ENCODE measurements at places on chromosomes 5 and 9.

GRCh38 chr5:73558950-73559349 is 6.5 kb downstream of the ANKRA2 start:
- DNase-seq = no peak

- DNase-seq = no peak
Observed at GRCh38 chr9:1890816-1891215, 124.3 kb upstream of the SMARCA2 start.

DNA sequence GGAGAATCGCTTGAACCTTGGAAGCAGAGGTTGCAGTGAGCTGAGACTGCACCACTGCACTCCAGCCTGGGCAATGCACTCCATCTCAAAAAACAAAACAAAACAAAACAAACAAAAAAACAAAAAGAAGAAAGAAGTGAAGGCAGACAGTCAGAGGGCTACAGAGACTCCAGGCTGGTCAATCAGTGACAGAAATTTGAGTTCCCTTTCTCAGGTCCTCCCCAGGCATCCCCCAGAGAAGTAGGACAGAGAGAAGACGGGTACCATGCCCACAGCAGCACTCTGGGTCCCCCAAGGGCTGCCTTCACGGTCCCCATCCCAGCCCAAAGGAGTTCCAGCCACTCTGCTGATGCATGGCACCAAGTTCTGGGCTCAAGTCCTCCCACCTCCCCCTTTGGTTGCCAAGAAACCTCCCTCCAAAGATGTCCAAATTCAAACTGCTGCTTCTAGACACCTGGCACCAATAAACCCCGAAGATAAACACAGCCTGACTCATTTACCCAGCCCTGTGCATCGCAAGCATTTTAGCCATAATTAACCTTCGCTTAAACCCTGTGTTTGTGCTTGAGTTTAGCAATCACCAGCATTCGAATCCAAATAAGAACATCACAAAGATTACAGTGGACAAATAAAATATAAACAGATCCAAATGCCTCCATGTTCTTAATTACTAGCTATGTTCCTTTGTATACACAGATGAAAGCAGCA is 24.0 kb downstream of the SEMA4D start:
- DNase-seq = no peak

GRCh38 chr5:61000887-61001286 is 55.9 kb downstream of the NDUFAF2 start:
- DNase-seq = no peak

DNA sequence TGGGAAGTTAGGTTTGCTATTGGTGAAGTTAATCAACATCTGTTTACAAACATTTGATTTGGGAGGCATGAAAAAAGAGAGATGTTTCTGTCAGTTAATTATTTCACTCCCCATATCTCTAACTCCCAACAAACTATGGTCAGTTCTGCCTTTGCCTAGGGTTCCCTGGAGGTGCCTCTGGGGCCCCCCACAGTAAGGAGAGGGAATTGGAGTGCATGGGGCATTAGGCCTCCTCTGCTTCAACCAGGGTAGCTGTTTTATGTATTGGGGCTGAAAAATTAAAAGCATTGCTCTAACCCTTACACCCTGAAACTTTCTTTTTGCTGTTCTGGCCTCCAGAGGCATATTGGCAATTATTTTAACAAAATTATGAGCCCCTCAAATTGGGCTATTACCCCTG is 32.3 kb downstream of the RUSC2 start:
- DNase-seq = no peak

GRCh38 chr9:131160416-131161112 is 35.2 kb downstream of the NUP214 start:
- no peak for DNase-seq

DNA sequence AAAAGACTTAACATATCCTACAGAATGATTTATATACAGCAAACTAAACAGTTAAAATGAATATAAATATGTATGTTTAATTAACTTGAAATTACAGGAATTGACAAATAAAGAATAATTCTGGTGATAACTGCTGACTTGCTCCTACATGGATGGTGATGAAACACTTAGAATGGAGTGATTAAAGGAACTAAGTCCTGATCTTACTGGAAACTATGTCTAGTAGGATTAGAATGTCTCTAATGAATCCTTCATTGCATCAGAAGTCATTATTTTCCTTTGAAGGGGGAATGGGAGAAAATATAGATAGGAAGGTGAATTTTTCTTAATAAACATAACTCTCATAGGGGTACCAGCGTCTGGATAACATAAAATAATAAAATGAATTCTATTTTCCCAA is 77.1 kb downstream of the CAMK4 start:
- DNase-seq = no peak

DNA sequence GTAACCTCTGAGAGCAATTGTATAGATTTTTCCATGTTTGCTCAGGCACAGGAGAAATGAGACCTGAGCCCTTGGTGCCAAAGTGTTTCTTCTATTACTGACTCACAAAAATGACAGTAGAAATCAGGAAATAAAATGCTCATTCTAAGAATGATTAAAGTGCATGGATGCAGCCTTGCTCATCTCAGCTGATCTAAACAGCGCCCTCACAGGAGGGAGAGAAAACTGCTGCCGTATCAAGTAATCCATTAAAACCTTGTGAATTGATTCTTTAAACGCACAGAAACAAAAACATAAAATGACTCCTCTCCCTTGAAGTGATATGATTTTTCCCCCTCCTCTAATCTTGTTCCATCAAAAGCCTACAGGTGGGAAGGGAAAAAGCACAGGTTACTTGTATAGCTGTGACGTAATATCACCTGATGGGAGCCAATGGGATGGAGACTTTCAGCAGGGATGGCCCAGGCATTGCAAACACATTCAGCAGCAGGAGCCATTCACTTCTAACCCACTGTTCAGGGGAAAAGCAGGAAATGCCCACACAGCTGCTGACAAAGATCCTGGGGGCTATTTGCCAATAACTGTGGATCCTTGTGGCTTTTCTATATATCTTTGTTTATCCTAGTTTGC is 76.7 kb downstream of the PLCXD3 start:
- no peak for DNase-seq

GRCh38 chr5:131217791-131218190 is 46.1 kb upstream of the CDC42SE2 start:
- DNase-seq = no peak

- DNase-seq = no peak
Observed at GRCh38 chr5:16819522-16820167, 116.4 kb downstream of the MYO10 start.

- DNase-seq = no peak
Observed at GRCh38 chr5:110414360-110414759, 312.1 kb downstream of the TMEM232 start.

GRCh38 chr5:17157916-17158529 is 59.4 kb upstream of the BASP1 start:
- no peak for DNase-seq

- DNase-seq = no peak
Observed at GRCh38 chr5:83323557-83324180, 147.9 kb upstream of the VCAN start.

DNA sequence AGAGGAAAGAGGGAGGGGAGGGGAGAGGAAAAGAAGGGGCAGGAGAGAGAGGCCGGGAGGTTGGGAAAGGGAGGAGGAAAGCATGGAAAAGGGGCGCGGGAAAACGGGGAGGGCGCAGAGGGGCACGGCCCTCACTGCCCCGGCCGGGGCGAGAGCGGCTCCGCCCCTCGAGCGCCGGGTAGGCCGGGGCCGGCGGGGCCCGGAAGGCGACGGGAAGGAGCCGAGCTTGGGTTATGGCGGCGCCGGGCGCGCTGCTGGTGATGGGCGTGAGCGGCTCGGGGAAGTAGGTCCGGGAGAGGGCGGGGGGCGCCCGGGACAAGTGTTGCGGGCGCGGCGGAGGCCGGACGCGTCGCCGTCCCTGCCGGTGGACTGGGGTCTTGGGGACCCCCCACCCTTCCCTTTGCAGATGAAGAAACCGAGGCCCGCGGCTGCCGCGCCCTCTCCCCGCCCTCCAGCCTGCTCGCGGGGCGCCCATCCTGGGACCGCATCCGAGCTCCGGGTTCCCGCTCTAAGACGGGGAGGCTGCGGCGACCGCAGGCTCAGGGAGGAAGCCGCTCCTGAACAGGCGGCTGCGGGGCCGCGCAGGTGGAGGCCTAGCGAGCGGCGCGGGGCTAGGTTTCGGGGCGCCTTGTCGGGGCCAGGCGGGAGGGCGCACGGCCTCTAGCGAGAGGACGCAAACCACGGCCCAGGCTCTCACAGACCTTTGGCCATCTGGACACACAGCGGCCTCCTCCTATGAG is at the start of gene IDNK:
Gene IDNK (plus strand): TSS at position 205 of the 740 bp plus-strand sequence. CDS start 29 bp downstream, at position 234.
- DNase-seq = no peak

- DNase-seq = no peak
Observed at GRCh38 chr9:137136261-137136880, 2.6 kb upstream of the GRIN1 start.

DNA sequence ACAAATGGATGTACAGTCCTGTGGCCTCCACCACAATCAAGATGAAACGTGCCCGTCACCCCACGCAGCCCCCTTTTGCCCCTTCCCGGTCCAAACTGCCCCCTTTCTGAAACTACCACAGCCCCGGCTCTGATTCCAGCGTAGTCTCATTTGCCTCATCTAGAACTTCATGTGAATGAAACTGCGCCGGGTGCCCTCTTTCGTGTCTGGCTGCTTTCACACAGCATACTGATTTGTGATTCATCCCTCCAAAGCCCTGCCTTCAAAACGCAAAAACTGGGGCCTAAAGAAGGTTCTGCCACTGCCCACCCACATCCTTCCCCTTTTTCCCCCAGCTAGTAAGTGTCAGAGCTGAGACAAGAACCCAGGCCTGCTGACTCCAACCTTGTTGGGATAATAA is 31.5 kb upstream of the NCS1 start:
- DNase-seq = no peak

GRCh38 chr9:134056483-134057306 is 11.1 kb downstream of the BRD3 start:
- DNase-seq = no peak

- DNase-seq = no peak
Observed at GRCh38 chr9:8651070-8651845, 851.7 kb upstream of the DMAC1 start.

DNA sequence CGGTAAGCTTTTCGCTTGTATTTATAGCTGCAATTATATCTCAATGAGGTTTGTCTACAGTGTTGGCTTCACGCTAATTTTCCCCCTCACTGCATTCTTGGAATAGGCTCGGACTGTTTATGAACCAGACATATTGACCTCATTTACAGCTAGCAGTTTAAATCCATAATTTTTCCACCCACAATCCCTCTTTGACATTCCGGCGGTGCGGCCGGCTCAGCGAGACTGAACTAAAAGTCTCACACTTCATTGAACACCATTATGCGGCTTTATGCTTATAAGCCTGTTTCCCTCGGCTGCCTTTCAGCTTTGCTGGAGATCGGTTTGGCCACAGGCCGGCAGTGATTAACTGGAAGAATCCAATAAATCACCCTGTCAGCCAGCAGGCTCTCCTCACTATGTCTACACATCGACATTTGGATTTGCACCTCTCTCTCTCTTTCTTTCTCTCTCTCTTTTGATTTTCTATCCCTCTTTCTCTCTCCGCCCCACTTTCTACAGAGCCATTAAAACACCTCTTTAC is 315.0 kb upstream of the TLE4 start:
- DNase-seq = no peak

GRCh38 chr5:135391116-135391868 is 7.7 kb downstream of the MACROH2A1 start:
- DNase-seq = no peak

DNA sequence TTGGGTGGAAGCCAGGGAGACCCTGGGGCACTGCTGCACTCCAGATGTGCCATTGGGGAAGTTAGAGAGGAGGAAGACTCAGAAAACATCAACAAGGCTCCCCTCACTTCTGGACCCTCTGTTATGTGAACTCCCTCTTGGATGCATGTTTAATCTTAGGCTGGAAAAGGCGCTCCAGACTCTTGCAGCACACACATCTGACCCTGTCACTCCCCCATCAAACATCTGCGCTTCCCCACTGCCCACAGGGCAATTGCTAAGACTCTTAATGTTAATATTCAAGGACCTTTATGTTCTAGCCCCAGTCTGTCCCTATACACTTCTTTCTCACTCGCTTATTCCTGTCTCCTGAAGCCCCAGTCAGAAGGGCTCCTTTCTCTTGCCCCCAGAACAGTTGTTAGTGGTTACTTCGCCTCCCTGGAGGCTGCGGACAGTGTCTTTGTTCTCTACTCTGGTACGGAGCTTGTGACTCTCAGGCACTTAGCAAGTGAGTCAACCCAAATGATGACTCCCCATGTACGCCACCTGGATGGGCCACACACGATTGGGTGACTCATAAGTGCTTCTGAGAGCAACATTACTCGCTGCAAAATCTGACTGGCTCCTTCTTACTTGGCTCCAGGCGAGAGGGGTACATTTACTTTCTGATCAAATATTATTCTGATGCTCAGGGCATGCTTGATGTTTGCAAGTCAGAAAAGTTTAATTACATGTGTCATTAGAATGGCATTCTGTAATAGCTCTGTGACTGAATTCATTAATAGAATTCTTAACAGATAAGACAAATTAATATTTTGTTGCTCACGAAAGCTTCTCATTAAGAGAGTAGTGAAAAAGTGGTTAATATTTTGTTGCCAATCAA is 193.6 kb downstream of the HSPA4 start:
- DNase-seq = peak; percentile 21

GRCh38 chr5:155307229-155307628 is 293.7 kb downstream of the KIF4B start:
- no peak for DNase-seq

- no peak for DNase-seq
Observed at GRCh38 chr9:27533311-27533710, 3.7 kb upstream of the MOB3B start.

DNA sequence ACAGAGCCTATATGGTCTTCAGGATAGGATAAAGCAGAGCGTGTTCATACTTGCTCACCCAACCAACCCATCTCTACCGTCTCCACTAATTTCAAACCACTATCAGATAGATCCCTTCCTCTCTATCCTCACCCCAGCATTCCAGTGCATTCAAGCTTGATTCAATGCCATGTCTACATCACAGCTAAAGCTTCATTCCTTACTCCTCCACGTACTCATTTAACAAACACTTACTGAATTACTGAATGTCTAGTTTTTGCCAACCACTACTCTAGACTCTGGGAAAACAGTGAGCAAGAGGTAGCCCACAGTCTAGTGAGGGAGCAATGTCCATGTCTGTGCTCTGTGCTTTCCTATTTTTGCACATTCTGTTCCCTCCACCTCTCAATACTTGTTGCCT is 163.5 kb upstream of the MSX2 start:
- DNase-seq = no peak

DNA sequence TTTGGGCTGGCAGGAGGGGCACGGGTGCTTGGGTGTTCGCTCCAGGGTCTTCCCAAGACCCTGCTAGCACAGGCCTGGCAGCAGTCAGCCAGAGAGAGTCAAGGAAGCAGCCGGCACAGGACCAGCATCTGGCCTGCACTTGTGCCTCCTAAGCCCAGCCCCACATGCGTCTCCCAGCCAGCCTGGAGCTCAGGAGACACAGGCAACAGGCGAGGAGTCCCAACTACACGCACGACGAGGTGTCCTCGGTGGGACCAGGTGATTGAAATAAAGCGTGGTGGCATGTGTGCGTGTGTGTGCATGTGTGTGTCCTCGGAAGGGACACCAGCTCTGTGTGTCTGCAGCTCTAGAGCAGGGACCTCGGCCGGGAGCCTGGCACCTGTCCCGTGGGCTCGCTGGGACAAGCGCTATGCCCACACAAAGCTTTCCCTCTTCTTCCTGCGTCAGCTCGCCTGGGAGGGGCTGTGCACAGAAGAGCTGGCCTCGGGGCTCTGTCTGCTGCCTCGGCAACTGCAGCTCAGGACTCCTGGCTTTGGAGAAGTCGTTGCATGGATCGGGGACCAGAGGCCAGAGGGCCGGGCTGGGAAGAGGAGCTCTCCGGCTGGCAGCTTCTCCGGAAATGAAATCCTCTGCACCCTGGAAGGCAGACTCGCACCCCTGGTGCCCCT is 14.7 kb upstream of the SLC9A3 start:
- DNase-seq = no peak
